Suppressor macrophage (primary cell): ENCODE measurements at places on chromosomes 11 and 22.

DNA sequence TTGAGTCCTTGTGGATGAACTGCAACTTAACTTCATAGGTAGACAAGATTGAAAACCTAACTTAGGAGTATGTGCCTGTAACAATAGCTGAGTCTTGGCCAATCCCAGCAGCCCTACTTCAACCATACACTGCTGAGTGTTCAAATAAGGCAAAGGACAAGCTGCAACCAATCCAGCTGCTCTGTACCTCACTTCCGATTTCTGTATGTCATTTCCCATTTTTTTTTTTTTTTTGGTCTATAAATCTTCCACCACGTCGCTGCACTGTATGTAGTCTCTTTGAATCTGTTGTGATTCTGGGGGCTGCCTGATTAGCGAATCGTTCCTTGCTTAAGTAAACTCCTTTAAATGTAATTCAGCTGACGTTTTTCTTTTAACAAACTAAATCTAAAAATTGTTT lies 35.4 kb upstream of the FLI1 start:
- DNase-seq, result peak; percentile 69

- peak; percentile 22 for DNase-seq
These were observed 440.4 kb upstream of the CADM1 start for GRCh38 chr11:115944596-115944995.

- DNase-seq, result no peak
These were observed 9.3 kb downstream of the MIF start for GRCh38 chr22:23903328-23903971.

DNA sequence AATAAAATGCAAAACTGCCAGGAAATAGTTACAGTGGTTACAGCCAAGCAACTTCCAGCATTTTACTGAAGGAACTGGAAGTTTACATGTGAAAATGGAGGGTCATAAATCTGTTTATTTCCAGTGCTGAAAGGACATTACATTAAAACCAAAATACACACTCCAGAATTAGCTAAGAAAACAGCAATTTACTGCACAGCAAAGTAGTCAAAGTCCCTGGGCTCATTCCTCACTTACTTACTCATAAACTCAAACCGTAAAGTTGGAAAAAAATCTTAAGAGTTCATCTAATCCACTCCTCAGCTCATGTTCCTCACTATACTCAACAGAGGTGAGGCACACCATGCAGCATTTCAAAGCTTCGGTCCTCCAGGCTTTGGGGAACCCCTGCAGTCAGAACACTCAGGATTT lies 17.4 kb downstream of the CTSC start:
- DNase-seq, result no peak

GRCh38 chr11:61771195-61771894 lies 18.9 kb downstream of the MYRF start:
- no peak for DNase-seq

- no peak for DNase-seq
These were observed 13.1 kb upstream of the RPL3 start for GRCh38 chr22:39332441-39333064.

- DNase-seq, result peak; percentile 9
These were observed 19.3 kb downstream of the RFPL1 start for GRCh38 chr22:29457730-29458129.
